ENCODE measurements at places on chromosomes 2 and 18.

GRCh38 chr2:240413813-240414429, 21.5 kb upstream of the GPC1 start:
- DNase-seq, result no peak

DNA sequence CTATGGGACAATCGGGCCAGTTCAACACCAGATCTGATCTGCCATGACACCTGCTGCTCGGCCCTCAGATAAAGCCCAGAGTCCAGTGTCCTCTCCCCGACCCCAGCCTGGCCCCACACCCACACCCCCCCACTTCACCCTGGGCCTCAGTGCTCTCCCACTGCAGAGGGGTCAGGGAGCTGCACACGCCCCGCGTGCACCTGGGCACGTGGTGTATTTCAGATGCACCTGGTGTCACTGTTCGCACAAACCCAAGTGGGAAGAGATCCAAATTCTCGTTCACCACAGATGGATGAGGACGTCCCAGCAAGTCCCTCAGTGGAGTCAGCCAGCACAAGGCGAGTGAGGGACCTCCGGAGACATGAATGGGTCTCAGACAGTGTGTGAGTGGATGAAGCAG, 161.3 kb downstream of the RTP5 start:
- DNase-seq, result no peak

GRCh38 chr2:240121675-240122074, 14.4 kb downstream of the COPS9 start:
- no peak for DNase-seq

- peak; percentile 98 for DNase-seq
Observed at GRCh38 chr2:136022396-136023146, 37.1 kb upstream of the DARS1 start.

DNA sequence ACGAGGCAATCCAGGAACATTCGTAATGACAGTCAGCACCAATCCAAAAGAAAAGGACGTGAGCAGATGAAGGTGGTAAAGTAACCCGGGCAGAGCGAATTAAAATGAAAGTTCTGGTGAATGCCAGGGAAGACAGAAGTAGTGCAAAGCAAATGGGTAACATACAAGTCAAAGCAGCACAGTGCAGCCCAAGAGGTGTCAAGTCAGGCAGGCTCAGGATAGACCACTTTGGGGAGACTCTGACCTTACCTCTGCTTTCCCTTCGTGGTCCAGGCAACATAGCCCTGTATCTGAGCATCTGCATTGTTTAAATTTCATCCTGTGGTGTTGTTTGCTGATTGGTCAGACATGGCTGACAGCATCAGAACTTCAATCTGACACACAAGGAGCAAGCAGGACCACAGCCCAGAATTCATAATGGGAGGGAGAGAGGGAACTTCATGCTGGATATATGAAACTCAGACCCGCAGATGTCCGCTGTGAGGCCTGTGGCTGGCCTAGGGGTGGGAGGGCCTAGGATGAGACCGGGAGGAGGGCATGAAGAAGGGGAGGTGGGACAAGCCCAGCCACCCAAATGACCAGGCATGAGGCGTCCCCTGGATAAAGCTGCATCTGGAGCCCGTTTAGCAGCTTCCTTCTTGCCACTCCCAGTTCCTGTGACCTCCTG, 285.7 kb downstream of the TCF4 start:
- DNase-seq, result no peak

- no peak for DNase-seq
Observed at GRCh38 chr2:45804987-45805755, 153.7 kb downstream of the PRKCE start.

GRCh38 chr2:178909507-178909906, 102.3 kb upstream of the TTN start:
- DNase-seq, result no peak

- no peak for DNase-seq
Observed at GRCh38 chr2:175030380-175031271, 25.4 kb upstream of the CHN1 start.

- no peak for DNase-seq
Observed at GRCh38 chr2:64605991-64606478, 47.7 kb downstream of the SERTAD2 start.

GRCh38 chr2:55025627-55026026, 24.6 kb downstream of the RTN4 start:
- DNase-seq, result no peak

GRCh38 chr2:225378984-225379383, 20.5 kb upstream of the NYAP2 start:
- no peak for DNase-seq

DNA sequence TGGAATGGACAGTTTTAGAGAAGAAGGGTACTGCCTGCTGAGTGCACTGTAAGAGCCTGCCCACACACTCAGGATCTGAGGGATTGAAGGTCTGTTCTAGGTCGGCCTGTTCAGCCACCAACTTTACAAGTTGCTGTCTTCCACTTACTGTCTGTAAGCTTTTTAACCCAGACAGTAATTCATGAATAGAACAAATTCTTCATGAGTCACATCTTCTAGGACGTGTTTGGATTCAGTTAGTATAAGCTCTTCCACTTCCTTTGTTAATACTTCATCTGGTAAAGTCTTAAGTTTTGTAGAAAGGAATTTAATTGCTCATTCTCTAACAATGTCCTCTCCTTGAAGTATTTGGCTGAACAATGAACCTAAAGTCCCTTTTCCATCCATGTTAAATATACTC, 74.6 kb downstream of the PDE11A start:
- no peak for DNase-seq

DNA sequence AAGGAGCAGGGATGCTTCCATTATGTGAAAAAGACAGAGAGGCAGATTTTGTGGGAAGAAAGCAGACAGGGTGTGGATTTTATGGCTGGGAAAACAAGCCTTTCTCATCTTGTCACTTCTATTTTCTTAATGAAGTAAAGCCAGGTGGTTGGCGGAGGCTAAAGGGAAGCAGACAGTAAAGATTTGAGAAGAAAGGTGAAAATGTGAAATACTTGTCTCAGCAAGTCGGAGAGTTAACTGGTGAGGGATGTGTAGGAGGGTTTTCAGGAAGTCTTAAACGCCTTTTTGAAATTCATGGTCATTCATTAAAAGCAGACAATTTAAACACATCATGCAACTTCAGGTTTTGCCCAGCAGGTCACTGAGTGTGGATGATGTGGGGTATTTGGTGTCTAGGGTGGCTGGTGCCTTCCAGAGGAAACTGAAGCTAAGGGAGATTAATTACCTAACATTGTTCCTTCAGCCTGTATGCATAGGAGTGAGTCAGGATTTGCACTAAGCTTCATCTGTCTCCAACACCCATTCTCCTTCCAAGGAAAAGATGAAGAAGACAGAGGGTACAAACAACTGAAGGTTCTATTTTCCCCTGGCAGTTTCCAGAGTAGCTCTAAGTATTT, 20.7 kb downstream of the SLC14A2 start:
- no peak for DNase-seq

GRCh38 chr2:88218981-88219380, 48.8 kb downstream of the THNSL2 start:
- DNase-seq, result no peak

DNA sequence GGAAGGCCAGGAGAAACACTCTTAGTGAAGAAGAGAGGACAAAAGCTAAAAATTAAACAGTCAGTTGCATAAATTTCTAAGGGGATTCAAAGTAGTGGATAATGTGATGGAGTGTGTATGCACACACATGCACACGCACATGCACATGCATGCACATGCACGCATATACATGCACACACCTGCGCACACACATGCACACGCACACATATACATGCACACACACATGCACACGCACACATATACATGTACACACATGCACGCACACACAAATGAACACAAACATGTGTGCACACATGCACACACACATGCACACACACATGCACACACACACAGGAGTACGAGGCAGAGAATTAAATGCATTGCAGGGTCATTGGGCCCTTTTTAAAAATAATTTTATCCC, 117.6 kb downstream of the DNER start:
- no peak for DNase-seq

DNA sequence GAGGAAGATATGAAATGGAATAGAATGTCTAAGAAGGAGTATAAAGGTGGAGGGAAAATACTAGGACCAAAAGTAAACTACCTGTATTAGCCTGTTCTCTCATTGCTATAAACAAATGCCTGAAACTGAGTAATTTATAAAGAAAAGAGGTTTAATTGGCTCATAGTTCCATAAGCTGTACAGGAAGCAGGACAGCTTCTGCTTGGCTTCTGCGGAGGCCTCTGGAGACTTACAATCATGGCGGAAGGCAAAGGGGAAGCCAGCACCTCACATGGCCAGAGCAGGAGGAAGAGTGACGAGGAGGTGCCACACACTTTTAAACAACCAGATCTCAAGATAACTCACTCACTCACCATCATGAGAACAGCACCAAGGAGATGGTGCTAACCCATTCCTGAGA, 32.9 kb upstream of the TMEM177 start:
- DNase-seq, result no peak

GRCh38 chr2:8799004-8799403, 38.4 kb downstream of the KIDINS220 start:
- no peak for DNase-seq

- DNase-seq, result no peak
Observed at GRCh38 chr18:77096936-77097886, 35.4 kb downstream of the MBP start.

GRCh38 chr2:159145745-159146354, 140.7 kb downstream of the WDSUB1 start:
- no peak for DNase-seq

All from HL-60 (cell line).